ENCODE measurements at places on chromosomes 2 and 18.

DNA sequence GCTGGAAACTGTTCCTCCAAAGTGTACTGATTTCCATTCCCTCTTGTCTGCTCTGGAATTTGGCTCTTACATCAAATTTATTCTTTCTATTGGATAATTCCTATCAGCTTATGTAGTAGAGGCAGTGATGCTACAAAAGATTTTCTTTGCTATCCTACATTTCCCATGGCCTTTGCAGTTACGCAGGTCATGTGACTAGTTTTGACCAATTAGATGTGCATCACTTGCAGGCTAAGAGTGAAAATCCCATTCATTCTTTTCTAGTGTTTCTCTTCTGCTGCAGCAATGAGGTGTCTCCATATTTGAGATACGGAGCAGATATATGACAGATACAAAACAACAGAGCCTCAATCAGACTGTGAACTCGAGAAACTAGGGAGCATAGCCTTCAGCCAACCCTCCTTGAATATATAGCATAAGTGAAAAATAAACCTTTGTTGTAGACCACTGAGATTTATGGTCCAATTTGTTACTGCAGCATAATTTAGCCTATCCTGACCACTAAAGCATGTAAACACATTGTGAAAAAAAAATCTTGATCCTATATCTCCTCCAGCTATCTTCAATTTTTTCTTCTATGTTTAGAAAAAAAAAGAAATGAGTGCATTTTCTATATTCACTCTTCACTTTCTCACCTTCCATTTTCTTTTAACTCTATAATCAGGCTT, 102.0 kb downstream of the HNMT start:
- no peak for DNase-seq

DNA sequence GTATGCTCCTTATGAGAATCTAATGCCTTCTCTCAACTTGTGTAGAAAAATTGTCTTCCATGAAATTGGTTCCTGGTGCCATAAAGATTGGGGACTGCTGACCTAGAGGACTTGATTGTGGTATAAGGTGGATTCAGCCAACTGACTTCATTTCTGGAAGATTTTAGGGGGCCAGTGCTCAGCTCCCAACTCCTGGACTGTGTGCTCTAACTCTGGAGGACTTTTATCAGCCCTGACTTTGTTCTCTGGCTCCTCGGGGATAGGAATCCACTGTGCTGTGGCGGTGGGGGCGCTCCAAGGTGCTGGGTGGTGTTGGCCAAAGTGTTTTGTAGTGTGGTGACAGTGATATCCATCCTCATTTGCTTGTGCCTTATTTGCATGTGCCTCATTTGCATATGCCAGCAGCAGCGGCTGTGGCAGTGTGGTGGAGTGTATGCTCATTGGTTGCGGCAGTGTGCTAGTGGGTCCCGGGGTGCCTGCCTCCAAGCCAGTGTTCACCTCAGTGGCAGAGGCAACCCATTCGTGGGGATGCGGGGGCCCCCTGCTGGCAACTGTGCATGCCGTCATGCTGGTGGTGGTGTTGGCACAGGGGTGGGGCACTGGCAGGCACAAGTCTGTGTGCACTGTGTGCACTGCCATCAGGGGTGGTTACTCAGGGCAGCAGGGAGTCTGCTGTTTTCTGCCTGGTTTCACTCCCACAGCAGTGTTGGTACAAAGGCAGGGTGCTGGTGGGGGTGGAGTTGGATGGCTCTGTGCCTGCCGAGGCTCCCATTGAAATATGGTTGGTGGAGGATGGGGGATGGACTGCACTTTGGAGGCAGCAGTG, 19.6 kb downstream of the EHBP1 start:
- DNase-seq, result peak; percentile 45

- DNase-seq, result no peak
These were observed 72.1 kb downstream of the CCDC150 start for GRCh38 chr2:196711625-196712024.

DNA sequence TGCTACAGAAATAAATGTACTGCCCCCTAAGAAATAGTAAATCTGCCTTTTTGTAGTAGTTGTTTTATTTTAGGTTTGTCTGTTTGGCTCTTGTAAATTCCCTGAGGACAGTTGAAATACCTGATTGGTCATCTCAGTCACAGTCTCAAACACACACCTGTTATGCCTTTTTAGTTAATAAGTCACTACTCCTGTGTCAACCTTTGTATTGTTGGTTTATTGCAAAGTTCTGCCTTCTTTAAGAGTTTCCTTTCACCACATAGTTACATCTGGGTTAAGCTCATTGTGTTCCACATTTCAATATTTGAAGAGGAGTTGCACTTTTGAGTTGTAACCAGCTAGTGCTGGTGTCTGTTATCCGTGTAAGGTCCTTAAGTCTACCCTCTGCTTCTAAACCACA, 198.7 kb downstream of the CCDC85A start:
- DNase-seq, result no peak

- no peak for DNase-seq
These were observed 108.5 kb downstream of the MAP2 start for GRCh38 chr2:209532321-209532720.

- no peak for DNase-seq
These were observed 284.5 kb upstream of the MMADHC start for GRCh38 chr2:149872041-149872440.

DNA sequence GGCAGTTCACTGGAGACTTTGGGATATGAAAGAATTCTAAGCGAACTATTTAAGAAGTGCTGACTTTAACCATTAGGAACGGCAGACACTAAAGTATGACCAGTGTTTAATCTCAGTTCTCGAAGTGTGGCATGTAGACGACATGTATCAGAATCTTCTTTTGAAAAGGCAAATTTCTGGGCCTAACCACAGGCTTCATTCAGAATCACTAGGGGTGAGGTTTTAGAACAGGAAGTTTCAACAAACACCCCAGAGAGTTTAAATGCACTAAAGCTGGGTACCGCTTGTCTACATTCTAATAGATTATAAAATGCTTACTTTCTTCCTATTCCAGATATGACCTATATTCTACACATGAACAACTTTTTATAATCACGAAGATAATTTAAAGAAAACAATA, 180.3 kb downstream of the ANKRD44 start:
- DNase-seq, result no peak

DNA sequence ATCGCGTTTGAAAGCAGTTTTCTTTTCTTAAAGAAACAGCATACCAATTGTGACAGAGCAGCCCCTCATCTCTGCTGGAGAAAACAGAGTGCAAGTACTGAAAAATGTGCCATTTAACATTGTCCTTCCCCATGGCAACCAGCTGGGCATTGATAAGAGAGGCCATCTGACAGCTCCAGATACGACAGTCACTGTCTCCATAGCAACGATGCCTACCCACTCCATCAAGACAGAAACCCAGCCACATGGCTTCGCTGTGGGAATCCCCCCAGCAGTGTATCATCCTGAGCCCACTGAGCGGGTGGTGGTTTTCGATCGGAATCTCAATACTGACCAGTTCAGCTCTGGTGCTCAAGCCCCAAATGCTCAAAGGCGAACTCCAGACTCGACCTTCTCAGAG, 9.5 kb downstream of the GRHL1 start:
- DNase-seq, result no peak

- DNase-seq, result no peak
These were observed 420.0 kb upstream of the ST6GAL2 start for GRCh38 chr2:107305966-107306365.

GRCh38 chr18:36212301-36213171, 25.2 kb downstream of the MOCOS start:
- no peak for DNase-seq

GRCh38 chr18:48663096-48663930, 124.5 kb downstream of the CTIF start:
- DNase-seq, result no peak

DNA sequence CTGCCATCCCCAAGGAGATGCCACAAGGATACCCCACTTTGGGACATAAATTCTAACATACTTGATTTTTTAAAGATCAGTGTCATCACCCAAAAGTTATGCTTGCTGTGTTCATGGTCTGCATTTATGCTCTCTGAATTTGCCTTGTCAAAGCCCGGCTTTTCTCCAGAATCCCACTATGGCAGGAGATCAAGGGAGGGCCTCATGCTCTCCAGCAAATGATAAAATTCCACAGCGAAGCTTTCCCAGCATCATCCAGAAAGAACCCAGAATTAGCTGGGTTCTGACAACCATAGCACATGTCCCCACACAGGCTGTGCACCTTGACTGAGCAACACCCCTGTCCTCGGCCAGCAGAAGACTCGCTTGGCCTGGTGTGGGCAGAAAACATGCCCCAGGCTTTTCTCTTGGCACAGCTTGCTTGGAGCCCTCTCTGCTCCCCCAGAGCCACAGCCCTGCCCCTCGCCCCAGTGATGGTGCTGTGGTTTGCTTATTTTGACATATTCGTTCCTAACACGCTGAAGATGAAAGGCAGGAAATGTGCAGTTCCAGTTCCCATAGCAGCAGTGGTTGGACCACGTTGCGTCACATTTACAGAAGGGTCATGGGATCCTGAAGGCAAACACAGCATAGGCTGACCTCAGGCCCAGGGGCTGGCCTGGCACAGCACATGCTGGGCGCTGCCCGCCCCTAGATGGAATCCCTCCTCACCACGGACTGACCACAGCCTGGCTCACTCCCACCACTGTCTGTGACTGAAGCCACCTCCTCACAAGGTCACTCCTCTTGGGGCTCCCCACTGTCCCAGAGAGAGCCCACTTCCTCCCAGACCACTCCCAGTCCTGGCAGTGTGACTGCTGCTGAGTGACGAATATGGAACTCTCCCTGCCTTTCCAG, 14.1 kb upstream of the CHRNA1 start:
- peak; percentile 79 for DNase-seq

DNA sequence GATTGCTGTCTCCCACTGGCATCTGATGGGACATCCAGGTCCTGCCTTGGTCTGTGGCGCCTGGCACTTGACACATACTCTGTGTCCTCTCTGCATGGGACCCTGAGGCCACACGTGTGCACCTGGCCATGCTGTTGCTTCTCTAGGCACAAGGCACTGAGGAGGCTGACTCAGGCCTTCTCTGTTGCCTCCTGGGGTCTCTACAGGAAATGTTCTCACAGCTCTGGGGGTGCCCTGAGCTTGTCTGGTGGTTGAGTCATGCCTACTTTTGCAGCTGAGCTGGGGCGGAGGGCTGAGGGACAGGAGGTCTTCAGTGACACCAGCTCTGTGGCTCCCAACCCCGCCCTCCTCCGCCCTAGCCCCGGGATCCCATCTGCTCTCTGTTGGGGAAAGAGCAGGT, 207.0 kb upstream of the HS6ST1 start:
- no peak for DNase-seq

DNA sequence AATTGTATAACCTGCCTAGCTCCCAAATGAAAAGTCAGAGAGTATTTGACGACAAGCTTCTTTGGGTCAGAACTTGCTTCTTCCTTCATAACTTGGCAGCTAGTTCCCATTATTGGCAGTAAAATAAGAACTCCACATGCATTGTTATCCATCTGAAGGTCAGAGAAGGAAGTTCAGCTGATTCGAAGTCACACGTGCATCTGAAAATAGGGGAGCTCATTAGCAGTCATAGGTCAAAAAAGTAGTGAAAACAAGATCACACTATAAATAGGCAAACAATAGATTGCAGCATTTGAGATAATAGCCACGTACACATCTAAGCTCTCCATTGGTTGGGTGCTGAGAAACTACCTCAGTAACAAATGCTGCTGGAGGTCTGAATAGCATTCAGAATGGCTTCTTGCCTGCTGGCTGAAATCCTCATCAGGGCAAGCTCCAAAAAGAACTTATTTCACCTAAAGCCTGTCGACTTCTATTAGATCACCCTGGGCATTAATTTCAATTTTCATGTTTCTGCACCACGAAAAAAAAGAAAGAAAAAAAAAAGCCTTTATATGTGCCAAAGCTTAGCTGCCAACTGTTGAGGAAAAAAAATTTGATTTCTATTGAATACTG, 1492.9 kb upstream of the CELF4 start:
- DNase-seq, result no peak

GRCh38 chr18:45617284-45617683, 2.0 kb downstream of the SLC14A2 start:
- DNase-seq, result no peak

DNA sequence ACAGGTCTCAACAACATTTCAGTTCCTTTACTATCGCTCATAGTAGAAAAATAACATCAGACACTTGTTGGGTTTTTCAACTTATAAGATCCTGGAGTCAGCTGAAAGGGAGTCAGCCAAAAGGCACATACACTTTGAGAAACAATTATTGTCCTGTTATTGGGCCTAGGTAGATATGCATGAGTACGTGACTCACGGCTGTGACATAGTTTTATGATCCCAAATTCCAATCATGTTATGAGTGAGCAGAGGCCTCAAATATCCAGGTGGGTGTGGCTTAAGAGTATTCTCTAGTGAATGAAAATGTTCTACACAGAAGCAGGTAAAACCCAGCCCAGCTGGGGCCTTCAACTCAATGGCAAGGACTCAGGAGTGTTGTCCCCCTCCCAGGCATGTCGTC, 27.2 kb downstream of the SERPINB8 start:
- DNase-seq, result no peak

DNA sequence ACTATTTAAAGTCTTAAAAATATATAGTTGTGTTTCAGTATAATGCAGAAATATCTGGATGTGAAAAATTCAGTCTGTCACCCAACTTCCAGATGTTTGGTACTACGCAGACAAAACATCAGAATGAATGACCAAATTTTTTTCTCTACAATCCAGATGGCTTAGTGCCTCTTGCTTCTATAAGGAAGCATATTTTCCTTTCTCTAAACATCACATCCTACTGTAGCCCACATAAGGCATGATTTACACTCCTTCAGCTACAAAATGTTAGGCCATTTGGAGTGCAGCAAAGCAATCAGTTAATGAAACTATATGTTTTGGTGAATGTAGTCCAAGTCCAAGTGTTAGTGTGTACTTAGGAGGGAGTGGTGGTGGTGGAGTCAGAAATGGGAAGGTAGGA, 162.9 kb upstream of the SIX2 start:
- no peak for DNase-seq

DNA sequence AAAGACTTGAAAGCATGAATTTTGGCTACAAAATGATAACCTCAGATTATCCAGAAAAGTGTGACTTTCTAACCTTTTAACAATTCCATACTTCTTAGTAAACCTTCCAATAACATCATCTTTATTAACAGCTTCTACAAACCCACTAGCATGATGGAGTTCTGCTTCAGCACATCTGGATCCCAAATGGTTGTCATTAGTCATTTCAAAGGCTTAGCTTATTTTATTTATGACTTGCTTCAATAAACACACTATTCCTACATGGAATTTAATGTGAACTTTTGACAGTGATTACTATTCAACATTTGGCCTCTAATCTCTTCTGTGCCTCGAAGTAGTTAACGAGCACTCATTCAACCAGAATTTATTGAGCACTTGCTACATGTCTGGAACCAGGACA, 808.3 kb downstream of the TSN start:
- DNase-seq, result no peak

DNA sequence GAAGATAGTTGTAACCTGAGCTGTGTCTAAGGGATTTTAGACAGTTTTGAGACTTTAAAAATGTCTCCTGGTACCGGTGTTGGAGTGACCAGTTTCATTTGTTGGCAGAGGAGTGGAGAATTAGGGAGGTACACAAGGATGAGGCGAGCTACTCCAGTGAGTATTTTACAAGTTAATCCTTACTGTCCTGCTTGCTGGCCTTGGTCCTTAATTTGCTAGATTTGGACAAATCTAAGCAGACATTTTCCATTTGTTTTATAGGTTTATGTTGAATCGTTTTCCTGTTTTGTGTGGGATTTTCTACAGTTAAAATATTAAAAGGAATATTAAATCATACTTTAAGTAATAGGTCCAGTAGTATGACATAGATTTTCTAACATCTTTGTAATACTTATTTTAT, 101.8 kb downstream of the ZNF407 start:
- DNase-seq, result no peak

- DNase-seq, result peak; percentile 19
These were observed 118.9 kb upstream of the POU3F3 start for GRCh38 chr2:104734937-104735586.

GRCh38 chr2:45992741-45993475, 304.3 kb upstream of the EPAS1 start:
- no peak for DNase-seq

- DNase-seq, result no peak
These were observed 235.9 kb downstream of the SETBP1 start for GRCh38 chr18:44916429-44917207.
